ENCODE measurements at places on chromosomes 5 and 9.

DNA sequence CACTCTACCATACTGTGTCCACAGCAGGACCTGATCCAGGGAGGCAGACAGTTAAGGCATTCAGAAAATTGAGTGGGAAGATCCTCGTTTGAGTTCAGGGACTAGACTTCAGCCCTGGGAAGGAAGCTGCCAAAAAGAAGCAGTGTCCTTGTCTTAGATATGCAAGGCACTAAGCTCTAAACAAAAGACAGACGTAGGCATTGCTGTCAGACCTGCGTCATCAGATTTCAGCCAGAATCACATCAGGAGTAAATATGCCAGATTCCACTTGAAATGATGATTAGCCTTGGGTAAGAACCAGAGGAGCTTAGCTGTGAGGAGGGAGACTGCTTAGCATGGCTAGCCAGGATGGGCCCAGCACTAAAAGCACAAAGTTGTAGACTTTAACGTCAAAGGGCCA is 56.7 kb downstream of the MAMDC2 start:
- DNase-seq, result no peak

GRCh38 chr5:137563301-137563645 is 64.1 kb upstream of the SPOCK1 start:
- DNase-seq, result no peak

DNA sequence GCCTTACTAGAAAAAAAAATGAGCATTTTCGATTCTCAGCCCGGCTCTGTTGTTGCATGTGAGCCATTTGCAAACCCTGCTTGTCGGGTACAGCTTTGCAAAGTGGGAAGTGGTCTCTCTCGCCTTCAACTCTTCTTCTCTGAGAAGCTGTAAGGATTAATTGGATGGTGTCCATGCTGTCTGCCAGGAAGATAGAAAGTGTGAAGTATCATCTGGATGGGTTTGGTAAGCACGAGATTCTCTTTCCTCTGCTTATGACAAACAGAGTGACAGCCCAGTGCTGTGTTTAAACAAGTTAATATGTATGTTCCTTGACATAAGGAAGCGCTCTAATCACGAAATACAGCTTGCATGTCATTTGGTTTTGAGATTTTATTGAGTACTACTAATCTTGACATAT is 109.1 kb upstream of the SPATA31D4 start:
- no peak for DNase-seq

DNA sequence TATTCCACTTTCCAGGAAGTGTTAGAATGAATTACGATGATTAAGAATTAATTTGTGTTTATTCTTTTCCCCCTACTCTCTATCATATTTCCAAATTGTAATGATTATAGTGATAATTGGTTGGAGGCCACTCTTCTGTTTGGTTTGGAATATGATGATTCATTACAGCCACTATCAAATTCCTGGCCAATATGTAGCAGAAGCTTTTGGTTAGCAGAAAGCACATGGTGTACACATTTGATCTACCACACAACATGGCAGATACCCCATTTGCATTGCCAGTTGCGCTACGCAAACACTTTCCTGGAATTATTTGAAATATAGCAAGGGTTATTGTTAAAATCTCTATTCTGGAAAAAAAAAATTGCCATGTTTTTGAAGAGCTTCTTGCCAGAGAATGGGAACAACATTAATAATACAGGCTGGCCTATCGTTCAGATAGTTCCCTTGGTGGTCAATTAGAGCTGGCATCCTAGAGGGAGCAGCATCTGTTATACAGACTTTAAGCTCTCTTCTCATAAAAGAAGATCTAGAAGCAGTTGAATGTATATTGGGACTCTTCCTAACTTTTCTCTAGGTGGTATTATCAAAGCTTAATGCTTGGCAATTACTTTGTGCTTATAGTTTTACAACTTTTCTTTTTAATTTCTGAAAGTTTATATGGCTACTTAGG is 455.0 kb upstream of the ACTBL2 start:
- no peak for DNase-seq

- no peak for DNase-seq
Measured at GRCh38 chr9:38110476-38110875, 41.4 kb upstream of the SHB start.

DNA sequence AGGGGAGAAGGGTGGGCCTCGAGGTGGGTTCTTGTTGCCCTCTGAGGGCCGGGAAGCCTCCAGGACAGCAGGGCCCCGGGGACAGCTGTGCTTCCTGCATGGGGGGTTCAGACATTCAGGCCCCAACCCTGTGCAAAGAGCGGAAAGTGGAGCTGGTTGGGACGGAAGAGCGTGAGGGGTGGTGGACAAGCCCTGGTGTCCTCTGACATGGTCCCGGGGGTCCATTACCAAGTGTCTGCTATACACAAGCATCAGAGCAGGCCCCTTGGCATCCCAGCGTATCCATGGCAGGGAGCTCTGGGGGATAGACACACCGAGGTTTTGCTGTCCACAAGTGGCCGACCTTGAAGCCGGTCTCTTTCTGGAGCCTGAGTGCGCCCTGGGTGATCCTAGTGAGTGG is 9.3 kb downstream of the PLPP7 start:
- DNase-seq, result no peak

DNA sequence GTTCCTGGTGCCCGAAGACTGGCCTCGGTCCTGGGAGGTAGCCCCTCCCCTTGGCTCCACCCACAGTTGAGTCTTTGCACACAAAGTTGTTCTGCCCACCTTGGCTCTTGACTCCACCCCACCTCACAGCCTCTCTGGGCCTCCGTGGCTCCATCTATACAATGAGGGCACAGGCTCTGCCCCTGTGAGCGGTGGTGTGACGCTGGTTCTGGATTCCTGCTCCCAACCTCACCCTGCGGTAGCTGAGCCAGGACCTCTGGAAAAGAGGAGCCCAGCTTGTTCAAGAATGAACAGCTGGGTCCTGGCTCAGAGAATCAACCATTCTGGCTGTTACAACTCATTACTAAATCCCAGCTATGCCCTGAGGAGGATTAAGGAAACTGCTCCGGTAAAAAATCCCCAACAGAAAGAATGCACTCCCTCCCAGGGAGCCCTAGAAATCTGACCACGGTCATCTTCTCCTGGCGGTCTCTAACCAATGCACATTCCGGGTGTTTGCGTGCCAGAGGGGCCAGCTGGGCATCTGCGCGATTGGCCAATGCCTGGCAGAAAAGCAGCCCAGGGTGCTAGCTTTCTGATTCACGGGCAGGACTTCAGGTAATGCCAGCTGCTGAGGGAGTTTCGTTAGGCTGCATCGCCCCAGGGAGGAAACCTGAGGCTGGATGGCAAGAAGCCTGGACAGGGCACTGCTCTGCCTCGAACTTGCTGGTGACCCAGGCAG is 9.9 kb upstream of the GRHPR start:
- peak; percentile 48 for DNase-seq

DNA sequence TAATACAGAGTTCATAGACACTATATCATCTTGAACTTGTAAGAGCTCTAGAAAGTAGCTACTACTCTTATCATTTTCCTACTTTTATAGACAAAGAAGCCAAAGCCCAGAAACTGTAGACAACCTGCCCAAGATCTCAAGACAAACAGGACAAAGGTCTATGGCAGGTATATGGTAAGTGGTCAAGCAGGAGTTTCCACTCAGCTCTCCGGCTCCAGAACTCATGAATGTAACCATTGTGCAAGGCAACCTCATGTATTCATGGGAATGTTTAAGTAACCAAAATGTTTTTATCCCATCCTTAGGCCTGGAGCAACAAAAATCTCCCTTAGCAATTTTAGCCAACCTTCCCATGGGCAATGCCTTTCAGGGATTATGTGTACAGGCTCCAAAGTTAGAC is 163.4 kb upstream of the PUM3 start:
- no peak for DNase-seq

GRCh38 chr5:169646856-169647255 is 9.8 kb downstream of the DOCK2 start:
- DNase-seq, result no peak

GRCh38 chr5:81800797-81801196 is 49.9 kb upstream of the SSBP2 start:
- no peak for DNase-seq

DNA sequence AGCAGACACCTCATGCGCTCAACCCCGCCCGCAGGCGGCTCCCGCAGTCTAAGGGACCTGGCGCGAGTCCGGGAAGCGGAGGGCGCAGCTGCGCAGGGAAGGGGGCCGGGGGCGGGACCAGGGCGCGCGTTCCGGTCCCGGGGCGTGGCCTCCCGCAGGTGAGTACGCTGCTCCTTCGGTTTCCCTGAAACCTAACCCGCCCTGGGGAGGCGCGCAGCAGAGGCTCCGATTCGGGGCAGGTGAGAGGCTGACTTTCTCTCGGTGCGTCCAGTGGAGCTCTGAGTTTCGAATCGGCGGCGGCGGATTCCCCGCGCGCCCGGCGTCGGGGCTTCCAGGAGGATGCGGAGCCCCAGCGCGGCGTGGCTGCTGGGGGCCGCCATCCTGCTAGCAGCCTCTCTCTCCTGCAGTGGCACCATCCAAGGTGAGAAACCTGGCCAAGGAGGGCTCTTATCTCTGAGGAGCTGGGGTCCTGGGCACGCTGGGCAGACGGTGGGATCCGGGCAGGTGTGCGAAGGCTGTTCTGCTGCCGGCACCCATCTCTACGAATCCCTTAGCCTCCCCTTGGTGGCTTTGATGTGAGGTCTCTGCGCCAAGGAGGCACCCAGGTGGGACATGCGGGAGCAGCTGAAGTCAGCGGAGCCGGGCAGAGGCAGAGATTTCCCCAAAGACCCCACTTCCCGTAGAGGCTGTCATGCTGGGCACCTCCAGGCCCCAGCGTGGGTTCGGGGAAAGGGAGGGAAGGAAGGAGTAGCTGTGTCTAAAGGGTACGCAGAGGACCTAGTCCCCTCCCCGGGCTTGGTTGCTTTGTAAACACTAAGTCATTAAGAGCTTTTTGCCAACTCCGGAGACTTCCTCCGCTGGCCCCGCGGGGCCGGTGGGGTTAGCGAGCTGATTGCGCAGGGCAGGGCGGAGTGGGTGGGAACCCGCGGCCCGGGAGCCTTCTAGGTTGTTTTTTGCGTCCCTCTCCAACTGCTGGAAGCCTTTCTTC is at the start of gene F2RL1:
TSS of gene F2RL1 (plus strand) at position 187 of the 988 bp plus-strand sequence. CDS start at position 340, 153 bp downstream.
- DNase-seq, result peak; percentile 78

DNA sequence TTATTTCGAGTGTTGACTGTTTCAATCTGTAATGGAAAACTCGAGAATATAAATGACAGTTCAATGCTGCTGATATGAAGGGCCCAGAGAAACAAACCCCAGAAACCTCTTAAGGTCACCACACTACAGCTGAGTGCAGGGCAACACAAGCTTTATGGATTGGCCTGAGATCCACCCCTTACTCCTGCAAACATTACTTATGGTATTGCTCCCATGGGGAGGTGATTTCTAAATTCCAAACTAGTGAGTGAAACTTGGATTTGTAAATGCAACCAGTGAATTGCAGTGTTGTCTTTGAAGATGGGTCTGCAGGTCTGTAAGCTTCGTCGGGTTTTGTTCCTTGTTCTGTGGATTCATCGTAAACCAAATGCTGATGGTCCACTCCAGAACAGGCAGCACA is 85.4 kb downstream of the NTRK2 start:
- DNase-seq, result no peak

DNA sequence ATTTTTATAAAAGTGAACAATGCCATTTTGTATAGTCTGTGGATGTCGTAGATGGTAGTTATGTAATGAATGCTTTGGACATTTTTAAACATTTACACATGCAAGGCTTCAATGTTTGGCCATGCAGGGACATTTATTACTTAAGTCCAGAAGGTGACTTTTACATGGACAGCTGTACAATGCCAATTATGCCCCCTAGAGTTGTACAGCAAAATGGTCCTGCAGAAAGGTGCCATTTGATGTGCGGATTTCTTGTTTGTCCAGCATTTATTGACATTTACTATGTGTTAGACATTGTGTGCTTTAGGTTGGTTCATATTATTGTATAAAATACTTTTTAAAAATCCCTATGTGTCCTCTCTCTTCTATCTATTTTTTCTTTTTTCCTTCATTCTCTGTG is 22.5 kb upstream of the COMMD10 start:
- DNase-seq, result no peak

- DNase-seq, result no peak
Measured at GRCh38 chr5:43993634-43994351, 390.8 kb downstream of the NNT start.

DNA sequence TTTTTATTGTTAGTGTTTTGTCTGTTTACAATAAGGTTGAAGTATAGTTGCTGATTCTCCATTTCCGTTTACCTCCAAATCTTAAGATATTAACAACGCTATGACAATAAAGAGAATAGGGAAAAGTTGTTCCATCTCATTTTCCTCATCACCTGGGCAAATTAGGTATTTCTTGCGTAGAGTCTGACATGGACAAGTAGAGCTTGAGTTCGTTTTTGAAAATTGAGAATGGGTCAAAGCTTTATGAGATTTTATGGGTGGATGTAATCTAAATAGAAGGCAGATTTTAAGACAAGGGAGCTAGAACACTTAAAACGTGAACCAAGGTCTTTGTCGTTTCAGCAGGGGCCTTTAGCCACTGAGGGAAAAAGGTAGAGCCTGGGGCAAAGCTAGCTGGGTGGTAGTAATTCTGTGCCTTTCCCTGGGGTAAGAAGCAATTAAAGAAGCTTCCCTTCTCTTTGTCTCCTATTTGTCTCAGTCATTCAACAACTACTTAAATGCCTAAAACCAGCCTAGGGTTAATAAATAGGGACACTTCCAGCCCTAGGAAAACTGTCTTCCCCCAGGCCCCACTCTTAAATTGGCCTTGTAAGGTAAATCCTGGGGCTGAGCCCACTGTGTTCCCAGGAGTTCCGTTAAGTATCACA is 551 bp upstream of the CAAP1 start:
- DNase-seq, result no peak

Data from HTR-8/SVneo (cell line).